SK-N-MC (cell line): ENCODE measurements at places on chromosomes 4 and X.

DNA sequence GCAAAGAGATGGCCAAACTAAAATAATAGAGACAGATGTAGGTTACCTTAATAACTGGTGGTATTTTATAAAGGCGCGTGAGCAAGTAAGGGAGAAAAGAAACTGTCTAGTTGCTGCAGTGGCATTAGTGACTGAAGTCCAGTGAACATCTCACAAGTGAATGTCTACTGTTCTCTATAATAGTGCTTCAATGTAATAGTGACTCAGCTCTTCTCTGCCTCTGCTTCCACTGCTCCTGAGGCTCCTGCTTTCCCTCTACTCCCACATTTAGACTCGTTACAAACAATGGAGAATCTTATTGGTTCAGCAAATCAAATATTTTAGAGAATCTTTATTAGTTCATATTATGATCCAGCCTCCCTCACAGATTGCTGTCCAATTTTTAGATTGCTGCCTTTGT, 779.1 kb upstream of the HTR2C start:
- no peak for DNase-seq

GRCh38 chr4:4853371-4853823, 6.1 kb upstream of the MSX1 start:
- DNase-seq = no peak

DNA sequence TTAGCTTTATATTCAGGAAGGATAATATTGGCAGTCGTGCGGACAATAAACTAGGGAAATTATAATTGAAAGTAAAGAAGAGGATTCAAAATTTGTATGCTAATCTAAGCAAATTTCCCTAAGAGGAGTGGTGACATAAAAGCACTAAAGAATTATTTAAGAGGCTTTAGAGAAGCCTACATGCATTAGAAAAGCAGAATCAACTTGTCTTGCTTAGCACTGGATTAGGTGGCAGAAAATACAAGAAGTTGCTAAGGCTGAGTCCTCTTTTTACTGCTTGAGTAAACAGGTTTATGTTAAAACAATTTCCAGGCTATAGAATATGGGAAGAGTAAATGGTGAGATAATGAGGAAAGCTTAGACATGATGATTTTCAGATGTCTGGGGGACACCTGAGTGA, 991.5 kb downstream of the PCDH18 start:
- DNase-seq = no peak

GRCh38 chr4:68167166-68167565, 37.5 kb upstream of the TMPRSS11F start:
- DNase-seq = no peak
